ENCODE measurements at places on chromosomes 6 and 20. TPM values are rescaled to one million over a fixed set of nuclear protein-coding genes. Genes with fewer than 3 reads are reported as not detected.
A peak's percentile ranks its signal among the peaks of the same experiment; 100 is the strongest.

SLC22A23 gene
- total RNA-seq = 5.1 TPM

GRCh38 chr20:15199698-15200097, 862.3 kb upstream of the FLRT3 start:
- DNase-seq = no peak

ABRACL gene
- total RNA-seq = 19.7 TPM

CENPQ gene
- 5.3 TPM for total RNA-seq

DNA sequence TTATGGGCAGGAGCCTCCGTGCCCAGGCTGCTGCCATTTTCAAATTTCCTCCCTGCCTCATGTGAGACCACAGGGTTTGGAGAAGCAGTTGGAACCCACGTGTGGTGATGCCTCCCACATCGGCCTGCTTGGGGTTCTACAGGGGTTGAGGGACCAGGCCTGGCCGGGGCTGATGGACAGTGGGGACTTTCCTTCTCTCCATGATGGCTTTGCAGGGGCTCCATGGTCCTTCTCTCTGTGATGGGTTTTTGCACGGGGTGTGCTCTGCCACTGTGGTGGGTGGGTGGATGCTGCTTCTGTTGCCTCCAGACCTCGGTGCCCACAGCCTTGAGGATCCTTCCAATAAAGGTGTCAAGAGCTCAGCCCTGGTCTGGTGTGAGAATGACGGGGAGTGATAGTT, 54.4 kb downstream of the ADNP start:
- no peak for DNase-seq

MUC21 gene
- total RNA-seq = not detected

LY6G6C gene
- total RNA-seq = not detected

DNA sequence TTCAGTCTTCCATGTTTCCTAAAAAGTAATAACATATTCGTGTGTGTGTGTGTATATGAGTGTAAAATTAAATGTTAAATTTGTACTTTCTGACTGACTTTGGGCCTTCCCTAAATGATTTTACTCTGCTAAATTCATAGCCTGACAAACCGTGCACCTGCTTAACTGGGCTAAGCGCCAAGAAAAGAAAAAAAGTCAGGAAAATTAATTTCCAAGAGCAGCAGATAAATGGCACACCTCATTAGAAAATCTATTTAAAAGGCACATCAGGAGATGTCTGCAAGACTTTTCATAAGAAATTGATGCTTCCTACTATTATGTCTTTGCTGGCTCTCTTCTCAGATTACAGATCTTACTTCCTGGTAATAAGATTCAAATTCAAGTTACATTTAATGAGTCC, 72.4 kb downstream of the TRDN start:
- DNase-seq = no peak

RAET1L gene
- not detected for total RNA-seq

GRCh38 chr20:9743871-9744270, 95.0 kb downstream of the PAK5 start:
- DNase-seq = no peak

DNA sequence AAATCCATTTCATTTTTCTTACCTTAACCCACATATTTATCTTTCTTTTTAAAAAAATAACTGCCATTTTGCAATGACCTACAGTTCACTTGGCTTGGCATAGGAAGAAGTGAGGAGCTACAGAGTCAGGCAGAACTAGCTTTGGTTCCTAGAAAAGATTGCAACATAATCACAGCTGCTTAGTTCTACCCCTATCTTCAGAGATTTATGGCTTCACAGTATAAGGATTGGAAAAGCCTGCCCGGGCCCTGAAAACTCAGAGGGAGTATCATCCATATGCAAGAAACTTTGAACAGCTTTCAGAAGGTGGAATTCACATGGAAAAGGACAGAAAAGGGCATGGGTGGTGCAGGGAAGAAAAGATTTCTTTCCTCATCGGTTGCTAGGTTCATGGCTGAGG, 774.3 kb upstream of the CHD6 start:
- DNase-seq = no peak

GRCh38 chr20:14336686-14337085, 726 bp downstream of the FLRT3 start:
- DNase-seq = peak; percentile 18

PBOV1 gene
- not detected for total RNA-seq

GRCh38 chr20:50578061-50578777, 68.0 kb downstream of the PTPN1 start:
- no peak for DNase-seq

SLC26A8 gene
- total RNA-seq = not detected

DNA sequence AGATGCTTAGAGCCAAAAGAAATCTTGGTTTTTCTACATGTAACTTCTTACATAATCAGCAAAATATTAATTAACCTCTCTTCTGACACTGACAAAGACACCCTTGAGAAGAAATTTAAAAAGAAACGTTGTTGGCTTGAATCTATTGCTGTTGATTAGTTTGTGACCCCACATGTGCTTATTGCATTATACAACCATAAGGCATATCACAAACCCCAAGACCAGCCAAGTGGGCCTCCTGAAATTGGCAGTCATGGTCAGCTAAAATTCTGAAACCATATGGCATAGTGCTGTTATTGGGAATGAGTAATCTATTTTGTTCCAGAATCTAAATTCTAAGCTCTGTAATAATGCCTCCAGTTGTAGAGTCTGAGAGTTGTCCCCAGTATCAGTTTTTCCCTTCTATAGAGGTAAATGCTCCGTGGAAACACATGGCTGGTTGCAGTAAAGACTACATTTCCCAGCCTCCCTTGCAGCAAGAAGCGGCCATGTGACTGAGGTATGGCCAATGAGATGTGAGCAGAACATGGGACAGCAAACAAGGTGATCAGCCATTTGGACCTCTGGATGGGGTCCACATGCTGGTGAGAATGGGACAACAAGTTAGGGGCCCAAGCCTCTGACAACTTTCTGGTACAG, 42.3 kb upstream of the PTPN1 start:
- DNase-seq = peak; percentile 68

DNA sequence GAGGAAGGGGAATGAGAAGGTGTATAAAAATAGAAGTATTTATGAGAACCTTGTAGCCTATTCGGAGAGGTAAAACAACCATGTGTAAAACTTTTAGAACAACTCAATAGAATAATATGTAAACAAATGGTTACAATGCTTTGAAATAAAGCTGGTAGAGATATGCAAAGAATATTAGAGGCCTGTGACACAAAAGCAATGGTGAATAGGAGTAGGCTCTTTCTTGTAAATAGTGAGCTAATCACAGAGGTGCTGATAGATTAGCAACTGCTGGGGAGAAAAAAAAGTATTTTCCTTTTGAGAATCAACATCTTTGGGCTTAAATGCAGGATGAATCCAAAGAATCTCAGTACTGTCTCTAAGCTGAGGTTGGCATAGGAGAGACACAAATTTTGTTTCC, 7.0 kb downstream of the TMEM200A start:
- DNase-seq = peak; percentile 55

DNA sequence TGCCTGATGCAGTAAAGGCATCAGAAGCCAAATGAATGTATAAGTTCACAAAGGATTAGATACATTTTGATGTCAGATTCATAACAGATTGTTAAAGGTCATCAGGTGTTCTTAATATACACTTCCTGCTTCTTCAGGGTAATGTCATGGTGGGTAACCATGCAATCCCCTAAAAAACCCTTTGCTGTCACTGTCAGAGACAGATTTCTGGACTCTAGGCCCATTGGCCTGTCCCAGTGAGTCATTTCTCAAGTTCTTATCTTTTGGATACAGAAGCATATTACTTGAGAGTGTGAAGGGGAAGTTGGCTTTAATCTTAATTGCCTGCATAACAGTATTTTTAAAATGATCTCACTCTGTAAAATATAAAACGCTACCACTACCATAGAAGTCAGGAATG, 895.6 kb upstream of the MAP3K7 start:
- DNase-seq = peak; percentile 49

MAP7 gene
- 1.5 TPM for total RNA-seq

GRCh38 chr20:41308726-41309413, 8.7 kb downstream of the ZHX3 start:
- no peak for DNase-seq

GRCh38 chr6:71187141-71187540, 101.5 kb upstream of the OGFRL1 start:
- DNase-seq = no peak

- peak; percentile 95 for DNase-seq
Measured at GRCh38 chr6:149235130-149235561, 82.4 kb upstream of the TAB2 start.

GPANK1 gene
- 17.2 TPM for total RNA-seq

CST5 gene
- total RNA-seq = not detected

TRIM39 gene
- 11.9 TPM for total RNA-seq

- DNase-seq = no peak
Measured at GRCh38 chr20:56587307-56588041, 41.6 kb upstream of the TFAP2C start.

DNA sequence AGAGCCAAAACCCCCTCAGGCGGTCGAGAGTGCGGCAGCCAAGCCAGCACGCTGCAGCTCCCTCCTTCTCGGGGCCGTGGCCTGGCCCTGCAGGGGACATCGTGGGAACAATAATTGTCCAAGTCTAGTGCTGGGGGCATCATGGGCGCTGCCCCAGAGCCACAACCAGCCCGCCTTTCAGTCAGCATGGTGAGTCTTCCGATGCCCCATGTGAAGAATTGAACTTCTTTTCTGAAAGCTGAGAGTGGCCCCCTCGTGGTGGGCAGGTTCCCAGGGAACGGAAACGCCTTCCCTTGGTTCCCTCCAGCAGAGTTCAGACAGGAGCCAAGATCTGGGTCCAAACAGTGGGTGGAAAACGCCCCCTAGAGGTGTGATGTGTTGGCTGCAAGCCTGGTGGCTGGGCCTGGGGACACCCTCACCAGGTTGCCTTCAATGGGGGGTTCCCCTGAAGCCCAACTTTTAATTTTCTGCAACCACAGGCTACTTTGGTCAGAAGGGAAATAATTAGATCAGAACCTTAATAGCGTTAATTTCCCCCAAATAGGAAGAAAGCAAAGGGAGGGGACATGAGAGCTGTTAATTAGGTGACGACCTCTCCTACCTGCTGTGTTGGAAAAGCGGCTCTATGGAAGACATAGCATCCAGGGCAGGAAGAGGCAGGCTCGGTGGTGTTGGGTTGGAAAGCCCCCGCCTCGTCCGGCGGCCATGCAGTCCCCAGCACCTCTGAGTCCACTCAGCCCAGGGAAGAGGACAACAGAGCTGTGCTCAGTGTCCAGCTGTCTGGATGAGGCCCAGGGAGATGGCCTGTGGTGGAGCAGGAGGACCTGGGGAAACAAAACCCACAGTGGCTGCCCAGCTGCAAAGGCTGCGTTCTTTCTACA, 4.7 kb upstream of the MRGBP start:
- peak; percentile 92 for DNase-seq

DNA sequence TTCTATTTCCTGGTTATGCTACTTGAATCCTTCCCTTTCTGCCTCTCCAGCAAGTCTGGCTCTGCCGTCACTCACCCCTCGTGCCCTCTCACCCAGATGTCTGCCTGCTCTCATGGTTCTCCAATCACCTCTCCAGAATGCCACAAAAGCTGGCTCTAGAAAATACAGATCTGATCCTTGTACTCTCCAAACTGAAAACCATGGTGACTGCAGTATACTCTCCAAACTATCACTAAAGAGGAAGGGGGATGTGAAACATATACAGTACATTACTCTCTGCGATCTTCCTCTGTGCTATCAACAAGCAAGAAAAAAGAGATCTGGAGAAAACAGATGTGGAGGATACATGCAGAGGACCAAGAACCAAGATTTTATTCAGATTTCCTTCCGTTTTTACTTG, 91.1 kb downstream of the ATXN1 start:
- no peak for DNase-seq

DNA sequence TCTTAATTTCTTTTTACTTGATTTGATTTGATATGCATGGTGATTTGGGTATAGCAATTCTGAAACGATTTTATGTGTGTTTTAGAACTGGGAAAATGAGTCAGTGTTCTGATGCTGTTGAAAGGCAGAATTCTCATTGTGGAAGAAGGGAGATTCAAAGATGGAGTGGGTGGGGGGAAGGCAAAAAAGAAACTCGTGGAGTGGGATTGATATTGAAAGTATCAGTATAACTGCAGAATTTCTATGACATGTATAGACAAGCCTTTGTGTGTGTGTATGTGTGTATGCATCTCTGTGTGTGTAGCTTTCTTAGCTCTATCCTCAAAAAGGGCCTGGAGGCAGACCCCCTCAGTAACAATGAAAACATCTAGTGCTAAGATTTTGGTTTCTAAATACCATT, 184.3 kb upstream of the OLIG3 start:
- no peak for DNase-seq

DNA sequence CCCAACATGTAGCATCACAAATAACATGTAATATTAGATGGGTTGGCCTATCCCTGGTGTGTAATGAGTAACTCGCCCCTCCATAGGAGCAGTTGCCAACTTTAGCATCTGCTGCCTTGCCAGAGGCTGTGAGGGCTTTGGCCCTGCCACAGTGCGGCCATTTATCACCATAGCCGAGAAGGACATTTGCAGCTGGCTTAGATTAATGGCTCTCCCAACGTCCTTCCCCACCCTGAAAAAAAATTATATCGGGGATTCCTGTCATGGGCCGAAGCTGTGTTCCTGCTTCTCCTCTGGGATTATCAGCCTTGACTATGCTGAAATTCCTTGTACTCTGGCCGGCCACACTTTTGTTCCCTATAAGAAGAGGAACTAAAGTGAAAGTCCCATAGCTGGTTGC, 7.6 kb upstream of the ADIG start:
- no peak for DNase-seq

TTK gene
- total RNA-seq = 0.51 TPM
